ENCODE measurements at places on chromosomes 3 and 15.

- DNase-seq, result no peak
Measured at GRCh38 chr15:50854601-50855490, 53.6 kb upstream of the AP4E1 start.

DNA sequence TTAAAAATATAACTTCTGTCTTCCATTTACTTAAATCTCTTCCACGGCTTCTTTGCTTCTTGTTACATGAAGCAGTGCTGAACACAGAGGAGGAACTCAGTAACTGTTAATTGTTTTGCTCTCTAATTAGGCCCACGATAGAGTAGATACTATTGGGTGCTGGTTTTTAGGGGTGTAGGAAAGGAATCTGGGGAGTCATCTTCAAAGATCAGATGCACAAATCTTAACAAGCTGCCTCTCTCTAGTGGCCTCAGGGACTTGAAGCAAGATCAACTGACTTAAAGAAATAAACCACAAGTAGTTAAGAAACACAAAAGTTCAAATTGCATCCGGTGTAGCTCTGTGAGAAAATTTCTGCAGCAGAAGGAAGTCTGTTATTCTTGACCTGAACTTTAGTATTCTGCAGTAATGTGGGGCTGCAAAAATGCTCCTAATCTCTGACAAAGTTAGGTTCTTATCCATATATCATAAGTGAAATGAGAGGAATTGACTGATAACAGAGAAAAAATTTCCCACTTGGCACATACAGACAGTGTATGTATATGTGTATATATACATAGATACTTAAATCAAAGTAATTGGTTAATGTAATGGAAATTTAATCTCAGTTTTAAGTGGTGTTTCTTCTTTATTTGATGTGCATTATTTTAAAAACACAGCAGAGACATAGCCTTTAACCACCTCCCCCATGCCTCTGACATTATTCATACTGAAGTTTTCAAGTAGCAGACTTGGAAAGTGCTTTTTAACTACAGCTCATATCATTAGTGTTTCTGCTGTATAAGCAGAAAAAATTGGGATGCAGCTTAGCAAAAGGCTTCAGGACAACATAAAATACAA, 51.8 kb downstream of the CHST2 start:
- no peak for DNase-seq

DNA sequence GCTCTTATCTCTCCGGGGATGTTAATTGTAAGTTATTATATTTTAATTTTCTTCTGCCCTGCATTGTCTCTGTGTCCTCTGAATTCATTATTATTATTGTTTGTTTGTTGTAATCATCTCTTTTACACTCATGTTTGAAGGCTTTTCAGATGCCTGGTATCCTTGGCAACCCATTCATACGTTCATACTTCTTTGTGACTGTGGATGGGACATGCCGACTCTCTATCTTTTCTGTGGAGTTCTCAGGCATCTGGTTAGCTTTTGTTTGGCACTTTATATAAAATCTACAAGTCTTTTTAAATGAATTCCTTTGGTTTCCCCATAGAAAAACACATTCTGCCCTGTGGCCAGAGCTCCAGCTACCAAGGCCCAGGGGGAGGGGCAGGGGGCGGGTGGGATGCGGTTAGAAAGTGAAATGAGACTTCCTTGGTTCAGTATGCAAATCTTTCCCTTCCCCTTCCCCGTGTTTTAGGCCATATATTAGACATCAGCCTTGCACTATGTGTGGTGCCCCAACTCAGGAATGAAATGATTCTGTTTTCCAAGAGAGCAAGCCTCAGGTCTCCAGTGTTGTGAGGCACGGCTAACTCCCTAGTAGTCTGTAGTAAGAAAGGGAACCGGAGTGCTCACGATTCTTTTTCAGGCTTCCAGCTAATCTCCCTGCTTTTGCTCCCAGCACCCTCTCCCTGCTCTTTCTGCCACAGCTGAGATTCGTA, 79.2 kb downstream of the SST start:
- peak; percentile 26 for DNase-seq

GRCh38 chr3:121995161-121996137, 26.6 kb downstream of the ILDR1 start:
- peak; percentile 32 for DNase-seq

GRCh38 chr15:54424171-54424570, 445.9 kb downstream of the UNC13C start:
- DNase-seq, result no peak

DNA sequence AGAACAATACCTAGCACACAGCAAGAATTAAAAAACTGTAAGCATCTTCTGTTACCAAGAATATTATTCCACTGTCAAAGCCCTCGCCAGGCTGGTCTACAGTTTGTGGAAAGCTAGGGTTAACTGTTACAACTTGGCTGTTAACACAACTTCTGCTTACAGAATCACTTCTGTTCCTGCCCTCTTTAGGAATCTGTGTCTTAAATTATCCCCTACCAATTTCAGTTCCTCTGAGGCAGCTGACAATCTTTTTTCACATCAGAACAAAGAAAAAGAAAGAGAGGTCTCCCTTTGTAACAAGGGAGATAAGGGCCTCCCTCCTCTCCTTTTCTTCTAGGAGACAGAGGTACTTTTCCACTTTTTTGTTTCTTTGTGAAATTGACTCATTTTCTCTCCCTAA, 188.9 kb downstream of the FMN1 start:
- no peak for DNase-seq

DNA sequence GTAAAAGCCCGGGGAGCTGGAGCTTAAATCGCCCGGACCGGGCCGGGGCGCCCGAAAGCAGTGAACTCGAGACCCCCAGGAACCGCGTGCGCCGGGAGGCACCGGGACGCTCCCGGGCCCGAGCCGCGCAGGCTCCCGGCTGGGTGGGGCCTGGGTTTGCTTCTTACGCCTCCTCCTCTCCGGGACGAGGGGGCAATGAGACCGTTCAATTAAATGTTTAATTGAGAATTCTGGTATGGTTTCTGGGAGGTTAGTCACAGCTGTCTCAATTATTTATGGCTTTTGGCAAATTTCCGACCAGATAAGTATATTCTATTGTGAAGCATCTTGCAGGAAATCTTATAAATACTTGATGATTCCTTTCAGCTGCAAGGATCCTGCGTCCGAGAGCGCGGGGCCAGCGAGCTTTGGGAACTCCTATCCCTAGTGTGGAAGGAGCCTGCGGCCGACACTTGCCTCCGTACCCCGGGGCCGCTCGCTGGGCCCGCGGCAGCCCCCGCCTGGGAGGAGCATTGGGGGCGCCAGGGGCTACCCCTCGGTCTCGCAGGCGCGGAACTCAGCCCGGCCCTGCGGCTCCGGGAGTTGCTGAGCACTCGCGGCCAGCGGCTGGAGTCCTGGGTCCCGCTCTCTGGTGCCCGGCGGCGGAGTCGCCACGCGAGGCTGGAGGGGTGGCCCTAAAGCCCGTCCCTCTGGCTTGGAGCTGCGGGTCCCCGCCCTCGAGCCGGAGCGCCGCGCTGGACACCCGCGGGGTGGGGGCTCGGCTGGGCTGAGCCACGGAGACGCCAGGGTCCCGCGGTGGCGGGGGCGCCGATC, 10.3 kb downstream of the ISL2 start:
- no peak for DNase-seq

DNA sequence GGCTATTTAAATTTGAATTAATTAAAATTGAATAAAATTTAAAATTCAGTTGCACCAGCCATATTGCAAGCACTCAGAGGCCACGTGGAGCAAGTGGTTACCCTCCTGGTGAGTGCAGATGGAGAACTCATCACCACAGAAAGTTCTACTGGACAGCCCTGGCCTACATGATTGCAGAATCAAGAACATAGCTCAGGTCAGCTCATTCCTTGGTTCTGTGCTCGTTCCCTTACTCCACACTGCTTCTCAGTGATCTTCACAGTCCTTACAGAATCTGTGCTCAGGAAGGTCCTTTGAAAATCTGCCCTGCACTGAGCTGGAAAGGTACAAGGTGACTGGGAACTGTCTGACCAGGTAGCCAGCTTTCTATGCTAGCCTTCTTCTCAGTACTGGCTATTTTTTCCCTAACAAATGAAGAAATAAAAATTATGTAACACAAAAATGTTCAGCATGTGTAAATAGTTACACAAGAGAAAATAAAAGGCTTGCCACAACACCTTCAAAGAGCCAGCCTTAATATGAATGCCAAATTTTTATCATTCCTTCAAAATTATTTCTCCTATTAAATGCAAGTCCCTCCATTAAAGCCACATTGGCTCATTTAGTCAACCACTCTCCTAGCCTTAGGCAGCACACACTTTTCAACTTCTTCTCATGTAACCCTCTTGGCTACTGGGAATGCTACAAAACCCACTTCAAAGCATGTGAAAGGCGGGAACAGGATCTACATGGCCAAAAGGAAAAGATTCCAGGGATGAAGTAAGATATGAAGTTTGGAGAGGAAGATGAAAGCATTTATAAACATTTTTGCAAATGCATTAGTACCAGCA, 326.4 kb upstream of the WNT5A start:
- DNase-seq, result no peak

DNA sequence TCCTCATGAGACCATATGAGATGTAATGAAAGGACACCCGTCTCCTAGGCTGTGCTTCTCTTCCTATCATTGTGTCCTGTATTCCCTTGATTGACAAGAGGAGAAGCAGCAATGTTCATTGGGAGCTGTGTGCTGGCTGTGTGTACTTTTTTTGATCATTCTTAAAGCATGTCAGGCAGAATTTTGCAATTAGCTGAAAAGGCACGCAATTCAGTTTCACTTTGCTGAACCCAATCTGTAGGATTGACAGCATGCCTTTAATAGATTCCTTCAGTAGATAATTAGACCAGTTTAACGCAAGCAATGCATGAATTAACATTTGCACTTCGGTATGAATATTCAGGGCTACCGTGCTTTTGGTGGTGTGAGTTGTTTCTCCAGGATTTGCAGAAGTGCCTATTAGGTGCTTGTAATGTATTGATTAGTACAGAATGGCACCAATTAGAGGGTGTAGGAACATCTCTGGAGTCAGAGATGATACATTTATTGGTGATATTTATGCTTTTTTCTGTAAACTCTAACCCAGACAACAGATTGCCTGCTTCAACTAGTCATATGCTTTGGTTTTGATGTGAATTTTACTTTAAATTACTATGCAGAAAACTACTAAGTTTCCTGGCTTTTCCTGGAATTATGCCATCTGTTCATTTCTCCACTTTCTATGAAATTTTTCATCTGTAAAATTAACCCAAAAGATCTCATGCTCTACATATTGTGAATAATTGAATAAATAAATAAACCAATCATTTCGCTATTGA, 114.3 kb downstream of the NSUN3 start:
- no peak for DNase-seq

GRCh38 chr3:12395349-12396012, 88.8 kb upstream of the TSEN2 start:
- DNase-seq, result no peak

- DNase-seq, result no peak
Measured at GRCh38 chr3:187315872-187316271, 24.3 kb upstream of the MASP1 start.

DNA sequence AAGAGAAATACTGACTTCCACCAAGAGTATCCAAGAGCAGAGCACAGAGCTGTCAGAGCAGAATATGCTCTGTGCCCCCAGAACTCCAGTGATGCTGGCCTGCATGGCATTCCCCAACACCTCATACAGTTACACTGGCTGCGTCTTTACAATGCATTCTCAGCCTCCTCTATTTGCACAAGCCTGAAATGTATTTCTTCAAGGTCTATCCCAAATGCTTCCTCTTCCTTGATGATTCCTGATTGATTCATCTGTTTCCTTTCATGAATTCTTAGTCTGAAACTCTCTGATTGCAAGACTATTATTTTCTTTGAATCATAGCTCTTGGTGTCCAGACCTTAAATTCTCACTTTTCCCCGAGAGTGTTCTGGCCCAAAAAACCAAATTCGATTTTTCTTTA, 664.7 kb downstream of the MECOM start:
- no peak for DNase-seq

GRCh38 chr15:56254265-56254664, 10.6 kb upstream of the RFX7 start:
- no peak for DNase-seq

DNA sequence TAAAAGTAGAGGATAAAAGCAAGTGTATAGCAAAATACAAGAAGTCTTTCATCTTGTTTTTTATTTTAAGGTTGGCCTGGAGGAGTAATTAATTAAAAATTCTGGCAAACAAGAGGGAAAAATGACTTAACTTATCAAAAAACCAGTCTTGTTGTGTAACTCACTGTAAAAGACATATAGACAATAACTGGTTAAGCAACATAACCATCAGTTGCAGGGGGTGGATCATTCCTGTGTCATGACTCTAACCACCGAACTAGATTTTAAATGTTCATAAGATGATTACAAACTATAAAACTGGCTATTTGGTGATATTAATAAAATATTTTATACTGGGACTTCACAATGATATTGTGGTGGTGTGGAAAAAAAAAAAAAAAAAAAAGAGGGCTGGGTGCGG, 130.6 kb downstream of the STAG1 start:
- DNase-seq, result no peak

- DNase-seq, result peak; percentile 37
Measured at GRCh38 chr3:111956995-111957734, 21.7 kb upstream of the ABHD10 start.

All from NCI-H2081 (cell line).